Esophagus mucosa (tissue), 1 donor: ENCODE measurements at places on chromosomes 13 and 19. TPM values are rescaled to one million over a fixed set of nuclear protein-coding genes. Genes with fewer than 3 reads are reported as not detected.

CHERP gene
- 17.7 TPM for total RNA-seq

ILF3 gene
- 160 TPM for total RNA-seq

NLRP4 gene
- not detected for total RNA-seq

ZNF541 gene
- total RNA-seq: 0.08 TPM

FKRP gene
- total RNA-seq: 7.8 TPM

KLK1 gene
- 1.3 TPM for total RNA-seq

SYCN gene
- total RNA-seq: not detected

RFX1 gene
- total RNA-seq: 8.3 TPM

SLC10A2 gene
- not detected for total RNA-seq
